ENCODE measurements at places on chromosomes 13 and 19.

DNA sequence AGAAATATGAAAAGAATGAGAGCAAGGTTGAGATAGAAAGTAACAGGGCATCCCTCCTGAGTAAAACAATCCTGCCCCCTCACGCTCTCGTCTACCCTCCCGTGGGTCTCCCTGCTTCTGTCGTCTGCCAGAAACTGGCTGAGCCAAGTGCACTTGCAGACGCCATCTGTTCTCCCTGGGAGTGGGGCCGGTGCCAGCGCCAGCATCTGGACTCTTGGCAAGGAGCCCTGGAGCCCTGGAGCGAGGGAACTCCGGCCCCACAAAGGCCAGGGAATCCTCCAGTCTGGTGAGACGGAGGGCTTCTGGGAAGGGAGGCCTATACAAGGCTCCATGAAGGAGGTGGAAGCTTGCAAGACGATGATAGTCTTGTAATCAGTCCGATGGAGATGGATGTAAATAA lies 2.3 kb upstream of the TMEM91 start:
- DNase-seq, result no peak

- DNase-seq, result no peak
Observed at GRCh38 chr19:52662631-52663030, 24.5 kb upstream of the ZNF83 start.

GRCh38 chr13:75813323-75813722 lies 177.2 kb downstream of the LMO7 start:
- no peak for DNase-seq

DNA sequence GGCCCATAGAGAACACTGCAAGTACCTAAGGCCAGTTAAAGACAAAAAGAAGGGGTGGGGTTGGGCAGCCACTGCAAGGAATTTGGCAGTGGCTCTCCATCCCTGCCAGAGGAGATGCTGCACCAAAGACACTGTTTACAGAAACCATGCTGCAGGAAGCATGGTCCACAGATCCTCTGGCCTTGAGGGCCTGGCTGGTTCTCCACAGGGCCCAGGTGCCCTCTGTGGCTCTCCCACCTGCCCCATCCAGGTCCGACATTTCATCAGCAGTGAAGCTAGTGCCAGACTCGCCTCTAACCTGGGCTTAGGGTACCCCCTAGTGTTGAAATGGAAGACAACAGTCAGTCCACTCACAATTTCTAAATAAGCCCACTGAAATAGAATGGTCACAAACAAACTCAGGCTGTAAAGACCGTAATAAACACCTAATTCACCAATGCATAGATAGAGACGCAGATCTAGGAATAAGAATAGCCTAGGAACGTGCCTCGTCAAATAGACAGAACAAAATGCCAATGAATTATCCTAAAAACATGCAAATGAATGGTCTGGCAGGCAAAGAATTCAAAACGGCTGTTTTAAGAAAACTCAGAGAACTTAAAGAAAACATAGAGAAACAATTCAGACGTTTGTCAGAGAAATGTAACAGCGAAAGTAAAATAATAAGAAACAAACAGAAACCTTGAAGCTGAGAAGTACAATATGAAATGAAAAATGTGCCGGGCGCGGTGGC lies 23.3 kb downstream of the LYPD4 start:
- DNase-seq, result peak; percentile 77

All from NCI-H1930 (cell line).